ENCODE measurements at places on chromosomes 3 and 15.

- no peak for DNase-seq
Observed at GRCh38 chr3:27219127-27219845, 149.9 kb downstream of the NEK10 start.

DNA sequence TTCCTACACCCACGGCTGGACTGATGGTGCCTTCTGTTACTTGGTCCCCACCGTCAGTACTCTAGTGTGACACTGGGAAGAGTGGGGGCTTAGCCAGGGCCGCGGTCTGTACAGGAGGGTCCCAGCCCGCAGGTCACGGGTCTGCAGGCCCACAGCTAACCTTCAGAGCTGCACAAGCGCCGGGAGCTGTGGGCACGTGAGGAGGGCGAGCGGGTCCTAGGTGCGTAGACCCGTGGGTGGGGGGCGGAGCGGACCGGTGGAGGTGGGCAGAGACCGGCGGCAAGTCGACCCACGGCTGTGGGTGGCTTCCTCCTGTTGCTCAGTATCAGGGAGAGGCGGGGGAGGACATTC, 1.2 kb downstream of the TNFAIP8L3 start:
- no peak for DNase-seq

GRCh38 chr15:69161079-69161877, 843 bp downstream of the GLCE start:
- DNase-seq, result peak; percentile 27

DNA sequence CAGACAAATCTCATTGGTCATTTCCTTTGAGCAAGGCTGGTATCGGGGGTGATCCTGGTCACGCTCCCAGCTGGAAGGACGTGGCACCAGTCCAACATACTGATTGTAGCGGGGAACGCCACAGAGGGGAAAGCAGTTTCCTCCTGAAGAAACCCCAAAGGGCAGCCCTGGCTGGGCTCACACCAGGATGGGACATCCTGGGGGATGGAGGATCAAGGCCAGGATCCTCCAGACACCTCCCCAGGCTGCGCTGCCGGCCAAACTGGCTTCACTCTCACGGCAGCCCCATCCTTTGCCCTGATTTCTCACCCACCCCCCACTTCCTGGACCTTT, 36.6 kb downstream of the MUC20 start:
- no peak for DNase-seq

DNA sequence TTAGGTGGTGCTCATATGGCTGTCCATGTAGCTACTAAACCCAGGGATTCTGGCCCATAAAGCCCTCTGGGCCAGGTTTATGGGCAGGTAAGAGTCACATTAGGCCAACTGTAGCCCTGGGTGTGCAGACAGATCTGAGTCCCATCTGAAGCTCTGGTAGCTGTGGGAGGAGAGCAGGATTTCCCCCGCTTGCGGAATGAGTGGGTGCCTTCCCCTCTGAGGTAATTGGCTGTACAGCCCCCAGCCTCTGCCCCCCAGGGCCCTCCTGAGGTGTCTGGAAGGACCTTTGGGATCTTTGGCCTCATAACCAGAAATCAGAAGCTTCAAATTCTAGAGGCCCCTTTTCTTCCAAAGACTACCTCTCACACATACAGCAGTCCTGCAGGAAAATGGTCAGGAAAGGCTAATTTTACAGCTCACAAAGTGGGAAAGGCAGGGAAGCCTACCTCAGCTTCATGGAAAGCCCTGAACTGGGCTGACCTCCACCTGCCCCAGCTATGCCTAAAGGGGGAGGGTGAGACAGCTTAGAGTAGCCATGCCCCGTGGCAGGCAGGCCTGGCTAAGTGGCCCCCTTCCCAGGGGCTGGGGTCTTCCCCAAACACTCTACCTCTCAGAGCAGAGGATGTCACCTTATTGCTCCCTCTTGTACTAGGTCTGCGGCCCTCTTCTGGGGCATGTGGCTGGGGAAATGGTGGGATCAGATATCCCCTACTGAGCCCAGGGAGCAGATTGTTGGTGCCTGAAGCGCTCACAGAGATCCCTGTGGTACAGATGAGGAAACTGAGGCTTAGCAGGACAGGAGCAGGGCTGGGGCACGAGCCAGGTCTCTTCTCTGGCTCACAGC, 16.8 kb downstream of the HEMK1 start:
- no peak for DNase-seq

GRCh38 chr3:3729261-3729660, 70.0 kb upstream of the LRRN1 start:
- DNase-seq, result no peak

DNA sequence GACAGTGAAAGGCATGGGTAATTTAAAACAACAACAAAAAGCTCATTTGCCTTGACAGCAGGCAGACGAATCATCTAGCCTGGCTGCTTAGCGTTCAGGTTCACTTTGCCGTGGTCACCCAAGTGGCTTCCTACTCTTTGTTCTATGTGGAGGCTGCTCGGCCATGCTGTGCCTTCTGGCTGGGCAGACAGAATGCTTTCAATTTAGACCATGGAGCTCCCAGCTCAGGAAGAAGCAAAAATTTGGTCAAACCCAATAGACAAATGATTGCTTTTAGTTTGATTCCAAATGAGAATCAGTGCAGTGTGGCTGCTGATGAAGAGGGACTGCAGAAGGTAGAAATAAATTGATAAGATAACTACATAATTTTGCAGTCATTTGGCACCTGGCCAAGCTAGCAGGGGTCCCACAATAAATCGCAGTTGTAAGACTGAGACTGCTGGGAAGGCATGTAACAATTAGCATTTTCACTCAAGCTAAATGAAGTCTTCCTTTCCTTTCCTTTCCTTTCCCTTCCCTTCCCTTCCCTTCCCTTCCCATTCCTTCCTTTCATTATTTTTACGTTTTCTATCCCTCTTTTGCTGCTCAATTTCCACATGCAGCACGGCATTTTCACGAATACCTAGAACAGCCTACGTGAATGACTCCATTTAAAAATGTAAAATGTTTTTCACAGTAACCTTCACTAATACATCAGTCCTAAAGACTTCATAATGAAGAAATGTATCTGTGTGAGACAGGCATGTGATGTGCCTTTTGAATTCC, 360.4 kb upstream of the TGFBR2 start:
- no peak for DNase-seq

GRCh38 chr3:60855250-60855649, 396.0 kb downstream of the FHIT start:
- DNase-seq, result no peak

GRCh38 chr3:194485468-194485880, 1.3 kb downstream of the ATP13A3 start:
- DNase-seq, result no peak

DNA sequence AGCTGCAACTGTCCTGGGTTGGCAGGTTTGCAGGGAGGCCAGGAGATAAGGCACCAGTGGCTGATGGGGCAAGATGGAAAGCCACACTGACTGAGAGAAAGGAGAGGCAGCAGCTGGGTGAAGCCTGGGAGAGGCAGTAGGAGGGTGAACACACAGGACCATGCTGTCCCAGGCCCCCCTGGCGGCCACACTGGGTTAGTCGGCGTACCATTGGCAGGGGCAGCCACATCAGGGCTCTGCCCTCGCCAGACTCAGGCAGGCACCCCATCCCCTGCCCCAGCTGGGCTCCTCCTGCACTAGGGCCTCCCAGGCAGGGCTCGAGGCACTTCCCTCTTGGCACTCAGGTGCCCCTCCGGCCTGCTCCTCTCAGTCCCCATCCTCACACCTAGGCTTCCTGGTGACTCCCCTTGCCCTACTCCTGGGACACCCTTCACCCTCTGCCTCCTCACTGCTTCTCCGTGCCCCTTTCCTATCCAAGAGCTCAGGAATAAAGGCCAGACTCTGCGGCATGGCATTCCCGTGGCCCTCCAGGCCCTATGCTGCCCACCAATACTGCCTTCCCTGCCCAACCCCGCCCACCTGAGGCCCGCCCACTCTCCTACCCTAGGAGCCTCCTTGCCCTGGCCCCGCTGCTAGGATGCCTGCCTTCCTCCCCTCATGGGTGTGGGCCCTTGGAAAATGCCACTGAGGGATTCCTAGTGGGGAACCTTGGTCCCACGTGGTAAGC, 28.7 kb upstream of the DUSP7 start:
- no peak for DNase-seq

GRCh38 chr3:156600834-156601233, 45.9 kb upstream of the SSR3 start:
- no peak for DNase-seq

DNA sequence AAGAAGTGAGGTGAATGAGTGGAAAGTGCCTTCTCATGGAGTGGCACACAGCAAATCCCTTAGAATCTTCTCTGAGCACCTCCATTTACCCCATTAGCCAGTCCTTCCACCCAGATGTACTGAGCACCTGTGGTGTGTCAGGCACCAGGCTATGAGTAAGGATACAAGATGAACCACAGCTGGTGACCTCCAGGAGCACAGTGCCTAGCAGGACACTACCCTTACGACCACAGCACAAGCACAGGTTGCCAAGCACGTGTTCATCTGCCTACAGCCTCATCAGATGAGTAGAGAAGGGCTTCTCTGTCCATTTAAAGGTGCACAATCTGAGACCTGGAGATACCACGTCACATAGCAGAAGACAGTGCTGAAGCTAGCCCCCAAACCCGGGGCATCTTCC, 6.2 kb downstream of the MYLK start:
- DNase-seq, result no peak

DNA sequence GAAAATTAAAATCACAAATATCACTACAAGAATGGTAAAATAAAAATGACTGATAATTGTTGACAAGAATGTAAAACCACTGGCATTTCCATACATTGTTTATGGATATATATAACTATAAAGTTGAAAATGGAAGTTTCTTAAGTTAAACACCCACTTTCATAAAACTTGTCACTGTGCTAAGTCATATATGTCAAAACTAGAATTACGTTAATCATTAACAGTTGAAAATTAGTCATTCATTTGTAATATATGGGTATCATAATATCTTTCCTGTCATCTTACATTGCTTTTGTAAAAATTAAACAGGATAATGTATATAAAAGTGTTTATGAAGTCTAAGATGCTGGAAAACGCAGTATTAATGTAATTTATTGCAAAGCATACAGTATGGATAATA, 1398.6 kb upstream of the ALCAM start:
- DNase-seq, result no peak

DNA sequence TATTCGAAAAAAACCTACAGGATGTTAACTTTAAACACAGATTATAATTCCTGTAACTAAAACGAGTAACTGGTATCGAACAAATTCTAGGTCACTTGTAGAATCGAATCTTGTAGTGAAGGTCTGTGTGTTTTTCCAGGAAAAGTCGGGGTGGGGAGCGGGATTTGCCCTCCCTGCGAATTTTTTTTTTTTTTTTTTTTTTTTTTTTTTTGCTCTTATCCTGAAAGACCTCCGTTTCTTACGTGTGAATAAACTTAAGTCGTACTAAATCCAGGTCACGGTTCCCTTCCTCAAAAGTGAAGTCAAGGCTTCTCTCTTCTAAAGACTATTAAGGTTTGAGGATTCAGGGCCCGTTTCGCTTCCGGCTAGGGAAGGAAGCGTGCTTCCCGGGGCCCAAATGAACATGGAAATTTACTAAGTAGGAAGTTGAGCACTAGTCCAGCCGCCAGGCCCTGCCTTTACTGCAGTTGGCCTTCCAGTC, 770 bp downstream of the TBC1D5 start:
- no peak for DNase-seq

DNA sequence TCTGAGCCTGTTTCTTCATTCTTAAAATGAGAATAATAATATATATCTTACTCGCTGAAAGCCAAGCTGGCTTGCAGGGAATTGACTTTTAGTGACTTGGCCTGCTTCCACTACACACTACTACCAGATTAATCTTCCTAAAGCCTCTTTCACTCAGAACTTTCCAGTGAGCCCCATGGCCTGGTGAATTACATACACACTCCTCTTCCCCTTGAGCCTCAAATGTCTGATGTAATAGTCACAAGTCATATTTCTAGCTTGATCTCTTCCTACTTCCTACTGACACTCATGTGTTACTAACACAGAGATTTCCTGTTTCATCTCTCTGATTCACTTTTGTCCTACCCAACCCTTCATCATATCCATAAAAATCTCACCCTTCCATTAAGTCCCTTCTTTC, 82.7 kb upstream of the SOX2 start:
- no peak for DNase-seq

GRCh38 chr15:79916502-79917132, 19.8 kb upstream of the MTHFS start:
- no peak for DNase-seq

DNA sequence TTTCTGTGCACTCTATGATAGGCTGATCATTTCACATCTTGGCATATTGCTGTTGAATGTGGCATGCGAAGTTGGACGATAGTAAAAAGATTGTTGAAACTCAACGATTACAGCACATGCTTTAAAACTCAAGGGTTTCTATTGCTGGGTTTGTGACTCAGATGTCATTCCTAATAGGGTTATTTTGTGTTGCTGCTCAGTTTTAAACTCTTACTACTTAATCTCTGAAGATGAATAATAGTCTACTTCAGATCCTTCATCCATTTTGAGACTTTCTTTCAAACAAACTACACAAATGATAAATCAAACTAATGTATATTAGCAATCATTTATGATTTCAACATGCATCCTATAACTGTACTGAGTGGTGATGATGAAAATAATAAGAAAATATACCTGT, 71.3 kb upstream of the MBNL1 start:
- DNase-seq, result no peak

GRCh38 chr3:67998281-67998680, 343.9 kb upstream of the SUCLG2 start:
- DNase-seq, result no peak

- no peak for DNase-seq
Observed at GRCh38 chr3:107824822-107825371, 265.9 kb downstream of the CD47 start.

- DNase-seq, result no peak
Observed at GRCh38 chr3:123046262-123047061, 18.9 kb upstream of the SEMA5B start.
